ENCODE measurements at places on chromosomes 4 and X. TPM values are rescaled to one million over a fixed set of nuclear protein-coding genes. Genes with fewer than 3 reads are reported as not detected.
A peak's percentile ranks its signal among the peaks of the same experiment; 100 is the strongest.

PDZD4 gene
- 46.9 TPM for total RNA-seq

C1QTNF7 gene
- not detected for total RNA-seq

TMEM47 gene
- 11.5 TPM for total RNA-seq

COMMD8 gene
- total RNA-seq: 17.9 TPM

CHST7 gene
- 4.2 TPM for total RNA-seq

CT45A2 gene
- total RNA-seq: not detected

CXorf51B gene
- total RNA-seq: not detected

ABLIM2 gene
- 1.6 TPM for total RNA-seq

DUSP21 gene
- total RNA-seq: not detected

DAPP1 gene
- total RNA-seq: not detected

TLR2 gene
- total RNA-seq: 0.53 TPM

PNCK gene
- total RNA-seq: 12.9 TPM

ADGRG2 gene
- total RNA-seq: 5.9 TPM

GPR173 gene
- total RNA-seq: 7.0 TPM

GRCh38 chrX:150566734-150567182 is 1.7 kb upstream of the MTM1 start:
- no peaks in the 10 kb centered on the region for H3K36me3 ChIP-seq
- peak overlapping the region; percentile 89 for H3K27ac ChIP-seq
- peak; percentile 89 for DNase-seq
- H3K27me3 ChIP-seq: no peaks in the 10 kb centered on the region
- H3K4me1 ChIP-seq: no peaks in the 10 kb centered on the region

DNA sequence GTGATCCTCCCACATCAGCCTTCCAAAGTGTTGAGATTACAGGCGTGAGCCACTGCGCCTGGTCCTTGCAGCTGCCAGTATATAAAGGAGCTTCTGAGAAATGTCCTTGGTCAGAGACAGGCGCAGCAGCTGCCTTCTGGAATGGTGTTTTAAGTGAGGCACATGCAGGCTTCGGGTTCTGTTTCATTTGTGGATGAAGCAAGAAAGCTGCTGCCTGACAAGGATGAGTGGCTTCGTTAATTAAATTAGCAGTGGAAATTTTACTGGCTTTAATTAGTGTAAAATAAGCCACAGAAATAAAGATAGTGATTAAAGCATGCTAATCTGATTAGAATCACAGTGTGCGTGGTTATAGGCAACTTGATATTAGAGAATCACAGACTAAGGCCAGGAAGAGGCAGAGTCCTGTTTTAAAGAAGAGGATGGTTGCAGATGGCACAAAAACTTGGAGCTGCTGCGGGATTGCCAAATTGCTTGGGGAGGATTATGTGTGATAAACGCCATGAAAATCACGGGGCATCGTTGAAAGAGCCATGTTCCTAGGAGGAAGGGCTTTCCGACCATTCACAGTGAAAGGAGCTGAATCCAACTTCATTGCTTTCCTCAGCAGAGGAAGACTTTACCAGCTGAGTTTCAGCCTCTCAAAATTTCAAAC is 348.4 kb upstream of the FAT1 start:
- H3K4me3 ChIP-seq: no peak overlapping the region
- no peaks in the 10 kb centered on the region for H3K4me1 ChIP-seq
- H3K36me3 ChIP-seq: no peaks in the 10 kb centered on the region
- H3K27me3 ChIP-seq: no peaks in the 10 kb centered on the region
- no peak for DNase-seq
- H3K27ac ChIP-seq: no peak overlapping the region

GRCh38 chr4:34766935-34767334 is 1477.4 kb downstream of the ARAP2 start:
- DNase-seq: no peak
- no peaks in the 10 kb centered on the region for H3K27me3 ChIP-seq
- no peak overlapping the region for H3K27ac ChIP-seq
- no peak overlapping the region for H3K4me3 ChIP-seq
- H3K4me1 ChIP-seq: no peaks in the 10 kb centered on the region

- H3K27me3 ChIP-seq: peaks cover 47% of the 10 kb centered on the region
- no peaks in the 10 kb centered on the region for H3K4me1 ChIP-seq
- no peak overlapping the region for H3K4me3 ChIP-seq
- H3K27ac ChIP-seq: no peak overlapping the region
- DNase-seq: no peak
These were observed 374.1 kb downstream of the FBXW7 start for GRCh38 chr4:152161676-152162330.

- H3K27me3 ChIP-seq: peaks cover 100% of the 10 kb centered on the region
- peaks cover 6% of the 10 kb centered on the region for H3K4me1 ChIP-seq
- H3K4me3 ChIP-seq: peak overlapping the region; percentile 45
- DNase-seq: peak; percentile 84
- H3K27ac ChIP-seq: no peak overlapping the region
These were observed 2.2 kb downstream of the NKX6-1 start for GRCh38 chr4:84496706-84497503.

DNA sequence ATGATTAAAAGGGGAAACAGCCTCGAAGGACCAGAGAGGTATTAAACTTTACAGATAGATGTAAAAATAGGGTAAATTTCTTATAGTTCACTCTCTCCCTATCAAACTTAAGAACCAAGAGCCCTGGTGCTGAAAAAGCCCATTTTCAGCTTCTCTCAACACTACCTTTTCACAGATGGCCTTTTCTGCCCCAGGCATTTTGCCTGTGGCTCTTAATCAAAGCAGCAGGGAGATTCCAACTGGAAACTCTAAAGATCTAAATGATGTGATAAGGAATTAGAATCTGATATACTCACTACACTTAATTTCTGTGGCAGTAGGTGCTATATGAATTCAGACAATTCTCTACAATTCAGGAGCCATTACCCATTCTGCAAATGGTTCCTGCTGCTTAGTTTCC is 60.0 kb downstream of the AMMECR1 start:
- H3K27me3 ChIP-seq: no peaks in the 10 kb centered on the region
- no peaks in the 10 kb centered on the region for H3K4me1 ChIP-seq
- no peak overlapping the region for H3K4me3 ChIP-seq

DNA sequence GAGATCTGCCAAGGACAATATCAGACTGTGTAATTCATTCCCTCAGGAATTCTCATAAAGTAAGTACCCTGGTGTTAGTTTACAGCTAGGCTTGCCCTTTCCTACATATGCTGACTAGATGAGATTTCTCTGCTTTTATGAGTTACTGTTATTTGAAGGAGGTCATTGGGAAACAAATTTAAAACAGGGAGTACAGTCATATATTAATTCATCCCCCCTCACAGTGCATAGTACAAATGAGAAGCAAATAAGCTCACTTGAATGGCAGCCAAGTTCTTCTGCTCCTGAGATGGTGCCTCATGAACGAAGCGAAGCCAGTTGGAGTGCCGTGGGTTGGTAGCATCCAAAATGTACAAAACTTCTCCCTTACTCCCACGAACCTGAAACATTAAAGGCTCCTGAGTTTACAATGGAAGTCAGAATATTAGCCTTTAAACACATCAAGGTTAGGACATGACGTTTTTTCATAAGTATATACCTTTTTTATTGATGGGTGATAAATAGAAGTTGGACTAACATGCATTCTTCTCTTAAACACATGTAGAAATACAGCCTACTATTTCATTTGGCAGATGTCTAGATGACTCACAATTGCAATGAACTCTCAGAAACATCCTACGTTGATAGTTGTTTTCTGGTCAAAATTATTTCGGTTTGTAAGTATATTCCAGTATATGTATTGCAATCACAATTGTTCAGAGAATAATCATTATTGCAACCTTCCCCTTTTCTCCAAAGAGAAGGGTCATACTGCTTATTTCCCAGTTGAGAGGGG is 69.2 kb downstream of the PRDM5 start:
- no peaks in the 10 kb centered on the region for H3K36me3 ChIP-seq
- no peak overlapping the region for H3K27ac ChIP-seq
- DNase-seq: no peak
- H3K27me3 ChIP-seq: no peaks in the 10 kb centered on the region

DNA sequence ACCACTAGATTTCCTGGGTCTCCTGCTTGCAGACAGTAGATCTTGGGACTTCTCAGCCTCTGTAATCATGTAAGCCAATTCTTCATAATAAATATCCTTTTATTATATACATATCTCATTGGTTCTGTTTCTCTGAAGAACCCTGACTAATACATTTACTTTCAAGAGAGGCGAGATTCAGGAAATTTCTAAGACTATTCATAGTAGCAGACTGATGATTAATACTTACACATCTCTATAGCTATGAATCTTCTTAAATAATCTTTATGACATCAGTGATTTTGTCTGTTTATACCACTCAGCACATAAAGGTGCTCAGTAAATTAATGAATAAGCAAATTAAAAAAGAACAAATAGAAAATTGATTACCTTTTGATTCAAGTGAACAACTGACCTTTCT is 682.3 kb upstream of the GRID2 start:
- no peaks in the 10 kb centered on the region for H3K36me3 ChIP-seq
- no peaks in the 10 kb centered on the region for H3K4me1 ChIP-seq
- DNase-seq: no peak
- H3K27ac ChIP-seq: no peak overlapping the region

- H3K27me3 ChIP-seq: no peaks in the 10 kb centered on the region
- no peak overlapping the region for H3K4me3 ChIP-seq
- H3K27ac ChIP-seq: no peak overlapping the region
- no peak for DNase-seq
- peaks cover 24% of the 10 kb centered on the region for H3K36me3 ChIP-seq
These were observed 92.6 kb downstream of the KIT start for GRCh38 chr4:54750341-54750740.

- H3K4me3 ChIP-seq: no peak overlapping the region
- no peaks in the 10 kb centered on the region for H3K4me1 ChIP-seq
- H3K36me3 ChIP-seq: no peaks in the 10 kb centered on the region
- DNase-seq: peak; percentile 33
- no peaks in the 10 kb centered on the region for H3K27me3 ChIP-seq
These were observed 41.3 kb downstream of the C4orf50 start for GRCh38 chr4:5976921-5977320.

DNA sequence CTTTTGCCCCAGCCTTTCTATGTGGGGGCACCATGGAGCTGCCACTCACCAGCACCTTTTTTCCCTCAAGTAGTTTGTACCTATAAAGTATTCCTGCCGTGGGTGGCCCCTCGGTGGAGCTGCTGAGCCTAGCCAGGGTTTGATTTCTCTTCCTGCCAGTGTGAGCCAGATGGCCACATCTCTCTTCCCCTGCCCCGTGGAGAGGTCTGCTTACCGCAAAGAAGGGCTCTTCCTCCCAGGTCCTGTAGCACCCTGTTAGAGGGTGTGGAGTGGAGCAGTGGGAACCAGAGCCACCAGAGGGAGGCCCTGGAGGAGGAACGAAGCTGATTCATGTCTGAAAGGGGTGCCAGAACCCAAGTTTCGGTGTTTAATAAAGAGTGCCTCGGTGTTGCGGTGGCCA is 95.4 kb downstream of the PTTG2 start:
- H3K27me3 ChIP-seq: no peaks in the 10 kb centered on the region
- no peak overlapping the region for H3K4me3 ChIP-seq
- H3K27ac ChIP-seq: no peak overlapping the region
- DNase-seq: peak; percentile 72
- peaks cover 37% of the 10 kb centered on the region for H3K36me3 ChIP-seq

GRCh38 chr4:40228497-40229365 is 31.9 kb downstream of the RHOH start:
- no peak overlapping the region for H3K4me3 ChIP-seq
- no peaks in the 10 kb centered on the region for H3K27me3 ChIP-seq
- peak; percentile 82 for DNase-seq
- no peaks in the 10 kb centered on the region for H3K4me1 ChIP-seq
- no peaks in the 10 kb centered on the region for H3K36me3 ChIP-seq

- no peak overlapping the region for H3K27ac ChIP-seq
- H3K36me3 ChIP-seq: peaks cover 28% of the 10 kb centered on the region
- DNase-seq: no peak
- H3K4me3 ChIP-seq: peak overlapping the region; percentile 91
These were observed 775 bp downstream of the GRPEL1 start for GRCh38 chr4:7067126-7067451.

DNA sequence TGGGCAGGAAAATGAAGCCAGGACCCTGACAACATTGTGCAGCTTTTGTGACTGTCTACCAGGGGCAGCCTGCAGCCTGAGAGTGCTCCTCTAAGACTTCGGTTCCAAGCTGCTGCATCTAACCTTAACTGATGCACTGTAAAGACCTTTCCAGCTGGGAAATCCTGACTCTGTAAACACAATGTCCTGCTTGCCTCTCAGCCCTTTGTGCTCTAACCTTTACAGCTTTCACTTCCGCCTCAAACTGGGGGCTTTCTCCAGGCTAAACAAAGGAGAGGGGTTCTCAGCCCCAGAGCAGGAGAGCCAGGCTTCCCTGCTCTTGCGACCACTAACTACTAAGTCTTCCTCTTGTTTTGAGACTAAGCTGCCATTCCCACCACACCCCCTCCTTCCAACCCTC is 19.3 kb upstream of the RASL11B start:
- H3K36me3 ChIP-seq: no peaks in the 10 kb centered on the region
- H3K27ac ChIP-seq: no peak overlapping the region
- no peak overlapping the region for H3K4me3 ChIP-seq
- no peak for DNase-seq
- H3K4me1 ChIP-seq: peaks cover 29% of the 10 kb centered on the region

DNA sequence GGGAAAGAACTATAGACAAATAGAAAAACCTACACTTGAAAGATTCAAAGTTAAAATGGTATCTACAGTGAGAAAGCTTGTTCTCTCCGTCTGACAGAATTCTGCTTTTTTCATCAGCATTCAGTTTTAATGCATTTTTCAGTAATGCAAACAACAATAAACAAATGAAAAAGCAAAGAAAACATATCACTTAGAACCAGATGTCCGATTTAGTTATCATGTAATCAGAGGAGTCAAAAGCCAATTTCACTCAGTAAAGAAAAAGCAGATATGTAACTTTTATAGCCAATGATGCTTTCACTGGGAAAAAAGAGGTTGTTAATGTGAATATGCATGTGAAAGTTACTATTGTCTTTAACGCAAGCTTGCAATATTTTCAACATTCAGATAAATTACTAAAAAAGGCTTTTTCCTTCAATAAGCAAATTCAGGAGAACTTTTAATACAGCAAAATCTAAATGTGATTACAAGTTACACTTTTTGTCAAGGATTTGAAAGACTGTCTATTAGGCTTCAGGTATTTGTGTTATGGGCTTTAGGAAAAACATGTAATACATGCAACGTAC is 70.7 kb downstream of the TMEM47 start:
- no peaks in the 10 kb centered on the region for H3K4me1 ChIP-seq
- no peak overlapping the region for H3K27ac ChIP-seq
- H3K36me3 ChIP-seq: no peaks in the 10 kb centered on the region
- no peak for DNase-seq
- no peaks in the 10 kb centered on the region for H3K27me3 ChIP-seq

- no peak overlapping the region for H3K27ac ChIP-seq
- no peaks in the 10 kb centered on the region for H3K27me3 ChIP-seq
- no peak overlapping the region for H3K4me3 ChIP-seq
These were observed 48.9 kb upstream of the PPARGC1A start for GRCh38 chr4:23938796-23939195.

- no peak overlapping the region for H3K4me3 ChIP-seq
- H3K4me1 ChIP-seq: no peaks in the 10 kb centered on the region
- no peak overlapping the region for H3K27ac ChIP-seq
- H3K27me3 ChIP-seq: no peaks in the 10 kb centered on the region
These were observed 705.5 kb downstream of the ARAP2 start for GRCh38 chr4:35538807-35539206.

DNA sequence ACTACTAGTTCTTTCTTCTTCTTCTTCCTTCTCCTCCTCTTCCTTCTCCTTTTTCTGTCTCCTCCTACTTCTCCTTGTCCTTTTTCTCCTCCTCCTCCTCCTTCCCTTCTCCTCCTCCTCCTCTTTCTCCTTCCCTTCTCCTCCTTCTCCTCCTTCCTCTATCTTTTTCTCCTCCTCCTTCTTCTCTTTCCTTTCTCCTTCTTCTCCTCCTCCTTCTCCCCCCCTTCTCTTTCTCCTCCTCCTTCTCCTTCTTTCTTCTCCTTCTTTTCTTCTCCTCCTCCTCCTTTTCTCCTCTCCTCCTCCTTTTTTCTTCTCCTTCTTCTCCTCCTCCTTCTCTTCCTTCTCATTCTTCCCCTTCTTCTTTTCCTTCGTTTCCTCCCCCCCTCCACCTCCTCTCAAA is 21.8 kb upstream of the NAP1L5 start:
- no peaks in the 10 kb centered on the region for H3K4me1 ChIP-seq
- no peaks in the 10 kb centered on the region for H3K36me3 ChIP-seq
- no peak overlapping the region for H3K4me3 ChIP-seq
- no peaks in the 10 kb centered on the region for H3K27me3 ChIP-seq
